ENCODE measurements at places on chromosomes 5 and 9. TPM values are rescaled to one million over a fixed set of nuclear protein-coding genes. Genes with fewer than 3 reads are reported as not detected.

DNA sequence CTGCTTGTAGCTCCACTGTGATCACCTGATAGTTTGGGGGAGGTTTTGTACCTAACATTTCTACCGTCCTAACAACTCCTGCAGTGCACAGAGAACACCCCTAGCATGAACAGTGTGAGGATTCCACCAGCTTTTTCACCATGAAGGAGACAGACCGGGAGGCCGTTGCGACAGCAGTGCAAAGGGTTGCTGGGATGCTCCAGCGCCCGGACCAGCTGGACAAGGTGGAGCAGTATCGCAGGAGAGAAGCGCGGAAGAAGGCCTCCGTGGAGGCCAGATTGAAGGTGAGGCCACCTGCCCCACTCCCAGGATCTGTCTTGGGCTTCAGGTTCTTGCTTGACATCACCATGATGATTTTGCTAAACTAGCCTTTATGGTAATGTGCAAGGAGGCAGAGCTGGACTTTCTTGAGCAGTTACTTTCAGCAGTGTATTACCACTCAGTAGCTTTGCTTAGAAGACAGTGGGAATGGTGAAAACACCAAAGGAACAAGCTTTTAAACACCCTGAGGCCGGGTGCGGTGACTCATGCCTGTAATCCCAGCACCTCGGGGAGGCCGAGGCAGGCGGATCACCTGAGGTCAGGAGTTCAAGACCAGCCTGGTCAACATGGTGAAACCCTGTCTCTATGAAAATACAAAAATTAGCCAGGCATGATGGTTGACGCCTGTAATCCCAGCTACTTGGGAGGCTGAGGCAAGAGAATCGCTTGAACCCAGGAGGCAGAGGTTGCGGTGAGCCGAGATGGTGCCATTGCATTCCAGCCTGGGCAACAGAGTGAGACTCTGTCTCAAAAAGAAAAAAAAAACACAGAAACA, 3.3 kb downstream of the EXOC3 start:
- DNase-seq, result no peak

- DNase-seq, result no peak
Observed at GRCh38 chr5:93673316-93673954, 68.0 kb downstream of the POU5F2 start.

DNA sequence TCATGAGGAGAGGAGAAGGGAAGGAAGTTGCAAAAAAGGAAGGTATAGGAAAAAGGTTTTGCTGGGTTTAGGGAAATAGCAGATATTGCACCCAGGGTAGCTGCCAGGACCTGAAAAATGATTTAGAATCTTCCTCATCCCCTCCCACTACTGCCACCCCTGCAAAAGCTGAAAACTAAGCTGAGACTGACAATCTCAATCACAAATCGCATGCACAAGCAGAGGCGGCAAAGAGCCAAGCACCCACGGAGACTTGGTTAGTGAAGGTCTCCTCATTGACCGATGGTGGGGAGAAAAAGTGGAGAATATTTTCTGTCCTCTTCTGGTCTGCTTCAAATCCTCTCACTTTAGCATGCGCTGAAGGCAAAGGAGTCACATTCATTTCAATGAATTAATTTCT, 39.1 kb upstream of the PAM start:
- no peak for DNase-seq

DNA sequence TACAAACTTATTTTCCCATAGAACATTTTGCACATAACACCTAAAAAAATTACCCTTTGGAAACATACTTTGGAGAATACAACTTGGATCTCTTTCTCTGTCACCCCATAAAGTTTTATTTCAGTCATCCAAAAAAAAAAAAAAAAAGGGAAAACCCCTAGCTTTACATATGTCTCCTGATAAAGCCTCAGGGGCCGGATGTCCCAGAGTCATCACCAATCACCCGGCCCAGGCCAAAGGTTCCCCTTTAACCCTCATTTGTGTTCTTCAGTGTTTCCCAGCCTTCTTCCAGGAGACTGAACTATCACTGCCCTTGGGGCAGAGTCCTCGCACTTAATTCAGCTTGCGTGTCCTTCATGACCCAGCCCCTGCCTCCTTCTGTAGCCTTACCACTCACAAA, 28.8 kb downstream of the ANXA6 start:
- no peak for DNase-seq

The ADGRV1 gene
- total RNA-seq, result 3.5 TPM

The TSTD2 gene
- 19.6 TPM for total RNA-seq

Measured in kidney epithelial cell (primary cell).